ENCODE measurements at places on chromosomes 2 and 18. TPM values are rescaled to one million over a fixed set of nuclear protein-coding genes. Genes with fewer than 3 reads are reported as not detected.

SCN3A gene
- 0.64 TPM for total RNA-seq

FBXO41 gene
- 4.0 TPM for total RNA-seq

GCG gene
- not detected for total RNA-seq

PDE1A gene
- total RNA-seq, result 4.3 TPM

UPP2 gene
- not detected for total RNA-seq

PRKAG3 gene
- not detected for total RNA-seq

PLCL1 gene
- total RNA-seq, result 11.1 TPM

- no peak overlapping the region for H3K4me3 ChIP-seq
- H3K36me3 ChIP-seq, result no peaks in the 10 kb centered on the region
- no peak overlapping the region for H3K27ac ChIP-seq
- no peaks in the 10 kb centered on the region for H3K27me3 ChIP-seq
- no peak for DNase-seq
Measured at GRCh38 chr2:216308576-216308975, 63.7 kb downstream of the MARCHF4 start.

DNA sequence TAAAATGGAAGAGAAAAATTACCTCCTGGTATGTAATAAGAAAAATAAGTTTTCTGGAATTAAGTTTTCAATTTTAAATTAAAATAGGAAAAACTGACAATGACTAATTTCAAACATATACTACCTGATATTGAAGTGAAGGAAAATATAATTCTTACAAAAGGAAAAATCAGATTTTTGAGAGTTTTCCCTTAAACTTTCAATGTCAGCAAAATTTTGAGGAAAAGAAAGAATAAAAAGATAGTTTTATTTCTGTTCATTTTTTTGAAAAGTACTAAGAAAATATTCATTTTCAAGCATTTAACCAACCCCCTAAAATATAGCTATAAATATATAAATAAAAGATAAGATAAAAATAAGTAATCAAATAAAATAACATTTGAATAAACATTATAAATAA is 87.1 kb downstream of the TMX3 start:
- H3K4me3 ChIP-seq, result no peak overlapping the region
- H3K27ac ChIP-seq, result no peak overlapping the region
- no peaks in the 10 kb centered on the region for H3K4me1 ChIP-seq
- H3K27me3 ChIP-seq, result no peaks in the 10 kb centered on the region

DNA sequence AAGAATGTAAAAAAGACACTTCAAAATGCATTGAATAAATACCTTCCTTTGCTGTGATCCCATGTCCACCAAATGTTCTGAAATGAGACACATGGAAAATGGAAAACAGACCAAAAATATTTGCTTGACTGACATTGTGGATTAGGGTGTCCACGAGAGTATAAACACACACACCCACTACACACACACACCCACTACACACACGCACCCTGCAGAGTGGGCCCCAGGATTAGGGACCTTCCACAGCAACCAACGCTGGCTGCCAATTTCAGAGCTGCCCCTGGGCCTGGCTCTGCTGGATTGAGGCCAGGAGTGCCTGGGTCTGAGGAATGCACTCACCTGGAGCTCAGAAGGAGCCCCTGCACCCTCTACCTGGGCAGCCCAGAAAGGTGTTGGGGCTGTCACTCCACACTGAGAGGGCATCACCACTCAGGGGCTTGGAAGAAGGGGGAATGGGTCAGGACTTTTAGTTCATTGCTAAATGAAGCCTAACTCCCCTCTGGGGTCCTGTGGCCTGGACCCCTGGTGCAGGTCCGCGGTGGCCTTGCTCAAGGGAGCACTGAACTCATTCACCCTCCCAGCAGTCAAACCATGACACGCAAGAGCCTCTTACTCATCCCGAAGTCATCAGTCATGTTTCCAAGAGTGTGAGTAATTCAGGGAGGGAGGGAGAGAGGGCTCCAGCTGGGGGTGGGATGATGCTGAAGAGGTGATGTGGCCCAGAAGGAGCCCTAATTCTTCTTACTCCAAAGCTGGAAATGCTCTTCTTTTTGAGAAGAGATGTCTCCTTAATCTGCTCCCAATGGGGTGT is 50.2 kb upstream of the PLB1 start:
- no peak for DNase-seq
- H3K4me3 ChIP-seq, result no peak overlapping the region
- no peaks in the 10 kb centered on the region for H3K36me3 ChIP-seq
- no peaks in the 10 kb centered on the region for H3K27me3 ChIP-seq
- H3K4me1 ChIP-seq, result peaks cover 4% of the 10 kb centered on the region

DNA sequence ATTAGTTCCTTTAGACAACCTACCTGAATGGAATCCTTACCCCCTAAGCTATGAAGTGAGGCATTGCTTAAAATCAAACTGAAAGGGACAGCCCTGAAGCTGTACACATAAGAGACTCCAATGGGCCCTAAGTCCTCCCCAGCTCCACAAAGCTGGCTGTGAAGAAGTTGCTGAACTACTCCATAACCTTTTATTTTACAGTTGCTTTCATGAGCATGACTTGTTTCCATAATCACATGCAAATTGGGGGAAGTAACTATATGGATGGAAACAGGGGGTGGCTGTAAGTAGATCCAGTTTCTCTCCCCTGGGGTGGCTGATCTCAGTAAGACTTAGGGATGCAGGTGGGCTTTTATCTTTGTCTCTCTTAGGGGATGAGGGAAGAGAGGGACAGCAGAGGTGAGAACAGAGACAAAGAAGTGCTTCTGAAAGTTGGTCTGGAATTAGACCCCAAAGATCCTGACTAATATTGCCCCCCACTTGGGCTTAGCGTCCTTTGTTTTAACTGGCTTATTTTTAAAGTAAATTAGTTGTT is 5.5 kb downstream of the FZD5 start:
- H3K36me3 ChIP-seq, result no peaks in the 10 kb centered on the region
- no peak overlapping the region for H3K4me3 ChIP-seq
- H3K27ac ChIP-seq, result no peak overlapping the region

DNA sequence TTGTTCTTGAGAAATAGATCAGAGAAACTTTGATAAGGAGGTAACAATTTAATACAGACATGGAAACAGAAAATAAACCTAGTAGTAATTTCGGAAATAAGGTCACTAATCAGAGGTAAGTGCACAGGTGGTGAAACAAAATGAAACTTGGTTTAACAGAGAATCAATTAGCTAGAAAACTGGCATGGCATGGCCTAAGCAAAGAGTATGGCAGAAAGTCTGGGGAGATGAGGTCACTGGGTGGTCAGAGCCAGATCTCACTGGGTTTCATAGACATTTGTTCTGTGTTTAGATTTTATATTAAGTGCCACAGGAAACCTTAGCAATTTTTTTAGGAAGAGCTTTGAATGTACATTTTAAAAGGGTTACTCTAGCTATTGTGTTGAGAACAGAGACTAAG is 1216.0 kb upstream of the PIK3C3 start:
- H3K27ac ChIP-seq, result no peak overlapping the region
- H3K4me1 ChIP-seq, result no peaks in the 10 kb centered on the region
- H3K36me3 ChIP-seq, result no peaks in the 10 kb centered on the region
- no peak overlapping the region for H3K4me3 ChIP-seq
- no peak for DNase-seq
- H3K27me3 ChIP-seq, result no peaks in the 10 kb centered on the region

- no peak overlapping the region for H3K27ac ChIP-seq
- H3K36me3 ChIP-seq, result no peaks in the 10 kb centered on the region
- no peak overlapping the region for H3K4me3 ChIP-seq
- no peak for DNase-seq
- no peaks in the 10 kb centered on the region for H3K27me3 ChIP-seq
Measured at GRCh38 chr2:45781464-45781811, 130.0 kb downstream of the PRKCE start.

- no peak overlapping the region for H3K4me3 ChIP-seq
Measured at GRCh38 chr2:191935247-191935646, 88.4 kb upstream of the CAVIN2 start.

GRCh38 chr18:3294435-3295080 is 32.6 kb downstream of the MYL12B start:
- no peaks in the 10 kb centered on the region for H3K36me3 ChIP-seq
- H3K4me1 ChIP-seq, result no peaks in the 10 kb centered on the region
- H3K27me3 ChIP-seq, result no peaks in the 10 kb centered on the region
- no peak for DNase-seq

GRCh38 chr2:68709421-68709911 is 25.1 kb upstream of the ARHGAP25 start:
- H3K27me3 ChIP-seq, result no peaks in the 10 kb centered on the region
- no peak overlapping the region for H3K27ac ChIP-seq
- no peaks in the 10 kb centered on the region for H3K4me1 ChIP-seq
- H3K4me3 ChIP-seq, result no peak overlapping the region

- H3K27ac ChIP-seq, result no peak overlapping the region
- no peaks in the 10 kb centered on the region for H3K4me1 ChIP-seq
- H3K27me3 ChIP-seq, result no peaks in the 10 kb centered on the region
- no peaks in the 10 kb centered on the region for H3K36me3 ChIP-seq
- no peak overlapping the region for H3K4me3 ChIP-seq
- no peak for DNase-seq
Measured at GRCh38 chr2:226575928-226576327, 223.7 kb downstream of the IRS1 start.

GRCh38 chr2:226873051-226873620 is 37.3 kb downstream of the RHBDD1 start:
- no peaks in the 10 kb centered on the region for H3K27me3 ChIP-seq
- H3K36me3 ChIP-seq, result no peaks in the 10 kb centered on the region
- H3K4me3 ChIP-seq, result no peak overlapping the region
- DNase-seq, result no peak

- peaks cover 5% of the 10 kb centered on the region for H3K36me3 ChIP-seq
- peak overlapping the region; percentile 22 for H3K27ac ChIP-seq
- DNase-seq, result peak; percentile 62
- no peak overlapping the region for H3K4me3 ChIP-seq
- peaks cover 18% of the 10 kb centered on the region for H3K4me1 ChIP-seq
Measured at GRCh38 chr2:47028846-47029560, 113.4 kb upstream of the MCFD2 start.
